ENCODE measurements at places on chromosomes 1 and 21.

DNA sequence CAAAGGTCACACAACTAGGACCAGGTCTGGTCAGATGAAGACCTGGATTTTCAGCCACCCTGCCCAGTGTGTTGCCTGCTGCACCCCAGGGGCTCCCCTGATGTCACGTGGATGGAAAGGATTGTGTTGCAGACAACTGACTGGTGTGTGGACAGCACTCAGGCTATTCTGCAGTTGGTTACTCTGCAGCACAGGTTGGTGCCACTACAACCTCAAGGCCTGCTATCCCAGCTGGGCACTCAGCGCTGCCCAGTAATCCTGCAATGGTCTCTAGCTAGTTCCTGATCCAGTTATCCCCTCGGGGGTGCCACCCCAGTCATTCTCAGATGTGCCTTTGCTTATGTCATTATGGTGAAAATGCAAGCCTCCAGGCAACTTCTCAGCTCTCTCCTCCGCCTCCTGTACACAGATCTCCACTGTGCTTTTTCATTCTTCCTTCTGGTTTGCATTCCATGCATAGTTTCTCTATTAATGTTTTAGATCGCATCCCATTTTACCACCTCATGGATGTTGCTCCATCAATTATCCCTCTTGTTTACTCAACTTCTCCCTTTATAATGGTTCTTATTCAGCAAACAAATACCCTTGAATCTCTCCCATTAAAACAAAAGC is 503.2 kb upstream of the CAMK1G start:
- no peak for DNase-seq
- H3K4me3 ChIP-seq = no peak overlapping the region
- H3K27ac ChIP-seq = no peak overlapping the region
- H3K27me3 ChIP-seq = no peaks in the 10 kb centered on the region

- no peak overlapping the region for H3K27ac ChIP-seq
- no peak overlapping the region for H3K4me3 ChIP-seq
- no peak for DNase-seq
- peaks cover 19% of the 10 kb centered on the region for H3K36me3 ChIP-seq
Measured at GRCh38 chr1:213245260-213245910, 194.3 kb downstream of the RPS6KC1 start.

- no peak overlapping the region for H3K4me3 ChIP-seq
- DNase-seq = no peak
- H3K4me1 ChIP-seq = peaks cover 4% of the 10 kb centered on the region
- no peaks in the 10 kb centered on the region for H3K36me3 ChIP-seq
Measured at GRCh38 chr1:226555092-226555491, 6.5 kb downstream of the STUM start.

DNA sequence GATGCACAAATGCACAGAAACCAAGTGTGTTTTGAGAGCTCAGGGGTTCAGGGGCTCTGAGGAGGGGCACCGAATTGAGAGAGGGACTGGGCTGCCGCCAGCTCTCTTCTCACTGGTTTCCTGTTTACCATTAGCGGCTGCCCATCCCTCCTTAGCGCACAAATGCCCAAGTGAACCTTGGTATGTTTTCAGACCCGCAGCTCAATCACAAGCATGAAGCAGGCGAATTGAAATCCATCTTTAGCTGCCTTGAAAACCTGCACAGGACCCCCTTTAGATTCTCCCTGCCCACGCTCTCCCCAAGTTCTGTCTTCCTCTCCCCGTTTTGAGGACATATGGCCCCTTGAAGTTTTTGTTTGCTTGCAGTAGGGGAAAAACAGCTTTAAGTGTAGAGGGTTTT is 61.1 kb upstream of the ACOT11 start:
- no peak overlapping the region for H3K27ac ChIP-seq
- peaks cover 8% of the 10 kb centered on the region for H3K27me3 ChIP-seq
- DNase-seq = no peak
- H3K4me3 ChIP-seq = no peak overlapping the region

GRCh38 chr1:228930479-228930957 is 195.2 kb downstream of the RHOU start:
- H3K36me3 ChIP-seq = no peaks in the 10 kb centered on the region
- H3K4me1 ChIP-seq = peaks cover 11% of the 10 kb centered on the region
- H3K4me3 ChIP-seq = no peak overlapping the region
- H3K27ac ChIP-seq = no peak overlapping the region

GRCh38 chr1:204413170-204413535 is 1.5 kb upstream of the PPP1R15B start:
- DNase-seq = no peak
- peak overlapping the region; percentile 84 for H3K4me3 ChIP-seq

GRCh38 chr1:87989346-87989745 is 660.7 kb downstream of the LMO4 start:
- peaks cover 2% of the 10 kb centered on the region for H3K27me3 ChIP-seq
- no peaks in the 10 kb centered on the region for H3K4me1 ChIP-seq
- no peaks in the 10 kb centered on the region for H3K36me3 ChIP-seq
- no peak overlapping the region for H3K4me3 ChIP-seq
- DNase-seq = no peak

- H3K27me3 ChIP-seq = no peaks in the 10 kb centered on the region
- DNase-seq = peak; percentile 59
- H3K27ac ChIP-seq = peak overlapping the region; percentile 93
- H3K4me3 ChIP-seq = peak overlapping the region; percentile 85
Measured at GRCh38 chr1:16235944-16236510, 956 bp downstream of the CPLANE2 start.

Data from activated T-cell treated with anti-CD3 and anti-CD28 coated beads, Interleukin-2, amount 50 U/mL, for 24 hours (primary cell).